ENCODE measurements at places on chromosomes 13 and 19.

DNA sequence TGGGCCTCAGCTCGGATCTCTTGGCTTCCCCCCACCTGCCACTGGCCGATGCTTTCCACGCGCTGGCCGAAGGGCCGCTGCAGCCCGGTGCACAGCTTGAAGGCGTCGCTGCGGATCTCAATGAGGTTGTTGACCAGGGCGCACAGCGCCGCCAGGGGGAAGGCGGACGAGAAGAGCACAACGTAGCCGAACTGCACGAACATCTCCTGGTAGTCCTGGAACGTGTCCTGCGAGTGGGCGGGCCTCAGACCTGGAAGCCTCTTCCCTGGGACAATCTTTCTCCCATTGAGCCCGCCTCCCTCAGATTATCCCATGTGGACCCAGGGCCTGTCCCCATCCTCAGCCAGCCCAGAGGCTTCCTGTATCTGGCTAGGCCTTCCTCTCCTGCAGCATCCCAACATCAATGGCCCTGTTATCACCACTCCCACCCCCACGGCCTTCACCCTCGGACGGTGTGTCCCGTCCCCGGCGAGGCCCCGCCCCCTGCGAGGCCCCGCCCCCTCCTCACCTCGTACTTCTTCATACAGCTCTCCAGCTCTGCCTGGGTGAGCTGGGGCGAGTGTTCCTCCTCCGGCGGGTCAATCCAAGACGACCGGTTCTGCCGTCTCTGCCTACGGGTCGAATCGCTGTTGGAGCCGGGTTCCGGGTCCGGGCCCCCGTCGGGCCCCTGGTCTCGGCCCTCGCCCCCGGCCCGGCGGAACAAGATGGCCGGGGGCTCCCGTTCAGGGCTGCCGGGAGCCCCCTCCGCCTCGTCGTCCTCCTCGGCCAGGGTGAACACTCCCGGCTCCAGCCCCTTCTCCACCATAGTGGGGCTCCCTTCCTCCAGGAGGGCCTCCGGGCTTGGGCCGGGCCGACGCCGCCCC lies 6.8 kb downstream of the ANO8 start:
- DNase-seq = no peak

GRCh38 chr19:57438925-57439324 lies 3.8 kb downstream of the ZNF749 start:
- no peak for DNase-seq

- DNase-seq = no peak
Observed at GRCh38 chr19:19463348-19464117, 51.8 kb downstream of the TSSK6 start.

GRCh38 chr13:67416047-67416925 lies 186.2 kb upstream of the PCDH9 start:
- no peak for DNase-seq

- no peak for DNase-seq
Observed at GRCh38 chr13:21675095-21675991, 4.5 kb downstream of the FGF9 start.
